ENCODE measurements at places on chromosomes 2 and 18.

DNA sequence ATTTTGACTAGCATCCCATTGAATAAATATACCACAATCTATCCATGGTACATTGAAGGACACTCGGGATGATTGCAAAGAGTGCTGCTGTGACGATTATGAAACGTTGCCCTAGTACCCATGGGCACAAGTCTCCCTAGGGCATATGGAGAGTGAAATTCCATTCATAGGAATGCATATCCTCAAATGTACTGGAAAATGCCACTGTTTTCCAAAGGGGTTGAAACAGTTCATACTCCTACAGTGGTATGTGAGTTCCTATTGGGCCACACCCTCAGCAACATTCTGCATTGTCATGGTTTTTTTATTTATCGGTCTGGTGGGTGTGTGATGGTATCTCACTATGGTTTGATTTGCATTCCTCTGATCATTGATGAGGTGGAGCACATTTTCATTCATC is 130.6 kb downstream of the TWIST2 start:
- no peak overlapping the region for H3K27ac ChIP-seq
- no peak for DNase-seq
- no peak overlapping the region for H3K4me3 ChIP-seq
- no peaks in the 10 kb centered on the region for H3K4me1 ChIP-seq
- H3K36me3 ChIP-seq = no peaks in the 10 kb centered on the region

DNA sequence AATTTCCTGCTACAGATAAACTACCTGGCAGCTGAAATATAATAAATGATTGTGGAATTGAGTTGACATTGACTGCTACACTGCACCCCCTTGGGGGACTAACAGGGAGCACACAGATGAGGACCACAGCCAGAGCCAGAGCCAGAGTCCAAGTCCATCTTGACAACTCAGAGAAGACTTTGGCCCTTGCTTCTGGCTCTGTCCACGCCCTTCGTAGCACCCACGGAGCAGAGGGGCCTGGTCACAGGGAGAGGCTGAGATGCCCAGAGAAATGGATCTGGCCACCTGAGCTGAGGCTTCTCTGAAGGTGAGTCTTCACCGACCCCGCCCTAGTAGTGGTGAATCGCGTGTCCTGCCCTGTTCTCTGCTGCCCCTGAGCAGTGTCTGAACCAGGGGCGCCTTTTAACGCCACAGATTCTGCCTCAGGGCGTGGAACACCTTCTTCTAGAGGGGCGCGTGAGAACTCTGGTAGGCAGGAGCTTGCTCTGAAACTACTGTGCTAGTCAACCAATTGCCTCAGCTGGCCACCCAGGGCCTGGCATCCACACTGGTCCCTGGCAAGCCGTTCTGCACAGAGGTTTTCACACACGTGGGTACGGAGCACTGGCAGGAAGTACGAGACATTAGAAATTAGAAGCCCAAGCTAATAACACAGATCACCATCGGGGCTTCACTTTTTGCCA is 35.7 kb upstream of the MAT2A start:
- no peak overlapping the region for H3K27ac ChIP-seq
- H3K27me3 ChIP-seq = no peaks in the 10 kb centered on the region
- H3K36me3 ChIP-seq = no peaks in the 10 kb centered on the region
- no peak overlapping the region for H3K4me3 ChIP-seq
- peak; percentile 31 for DNase-seq
- peaks cover 20% of the 10 kb centered on the region for H3K4me1 ChIP-seq

DNA sequence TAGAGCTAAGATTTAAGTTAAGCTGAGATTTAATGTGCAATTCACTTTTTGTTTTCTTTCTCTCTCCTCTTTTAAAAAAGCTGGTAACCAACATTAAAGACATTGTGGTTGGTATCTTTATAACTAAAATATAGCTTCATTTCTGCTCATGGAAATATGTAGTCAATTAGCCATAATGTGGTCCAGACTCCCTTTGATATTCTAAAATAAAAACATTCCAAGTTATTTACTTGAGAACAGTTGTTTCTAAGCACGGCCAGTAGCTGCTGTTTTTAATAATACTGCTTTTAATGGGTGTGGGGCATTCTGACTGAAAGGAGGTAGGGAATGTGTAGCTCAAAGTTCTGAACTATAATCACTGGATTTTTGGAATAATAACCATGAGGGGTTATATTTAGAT is 183.3 kb upstream of the FBXO11 start:
- H3K27me3 ChIP-seq = no peaks in the 10 kb centered on the region
- H3K4me1 ChIP-seq = no peaks in the 10 kb centered on the region
- H3K27ac ChIP-seq = no peak overlapping the region

DNA sequence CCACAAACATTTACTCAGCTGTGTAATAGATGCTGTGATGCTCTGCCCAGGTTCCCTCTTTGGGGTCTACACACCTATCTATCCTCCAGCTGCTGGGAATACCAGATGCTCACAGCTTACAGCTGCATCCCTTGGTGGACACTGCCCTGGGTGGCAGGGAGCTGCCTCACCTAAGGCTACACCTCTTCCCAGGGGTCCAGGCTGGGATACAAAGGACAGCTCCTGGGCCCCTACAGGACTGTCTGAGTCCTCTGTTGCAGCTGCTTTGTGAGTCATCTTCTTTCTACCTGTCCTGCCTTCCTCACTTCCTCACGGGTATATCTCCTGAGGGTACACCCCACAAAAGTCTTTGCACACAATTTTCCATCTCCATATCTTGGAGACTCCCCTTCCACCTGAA is 27.6 kb downstream of the THNSL2 start:
- H3K27ac ChIP-seq = no peak overlapping the region
- DNase-seq = no peak
- H3K27me3 ChIP-seq = peaks cover 6% of the 10 kb centered on the region
- H3K4me3 ChIP-seq = no peak overlapping the region
- H3K36me3 ChIP-seq = no peaks in the 10 kb centered on the region

- DNase-seq = no peak
- H3K4me1 ChIP-seq = peaks cover 13% of the 10 kb centered on the region
- no peaks in the 10 kb centered on the region for H3K27me3 ChIP-seq
- H3K27ac ChIP-seq = no peak overlapping the region
- H3K4me3 ChIP-seq = no peak overlapping the region
Observed at GRCh38 chr2:19893520-19894133, 8.2 kb downstream of the TTC32 start.

- no peaks in the 10 kb centered on the region for H3K27me3 ChIP-seq
- no peaks in the 10 kb centered on the region for H3K4me1 ChIP-seq
- H3K27ac ChIP-seq = no peak overlapping the region
- no peak overlapping the region for H3K4me3 ChIP-seq
Observed at GRCh38 chr2:212015588-212015987, 523.0 kb downstream of the ERBB4 start.

GRCh38 chr2:109375131-109375561 is 238.6 kb downstream of the SEPTIN10 start:
- H3K27ac ChIP-seq = no peak overlapping the region
- no peak for DNase-seq
- no peaks in the 10 kb centered on the region for H3K36me3 ChIP-seq
- H3K27me3 ChIP-seq = no peaks in the 10 kb centered on the region
- no peaks in the 10 kb centered on the region for H3K4me1 ChIP-seq

DNA sequence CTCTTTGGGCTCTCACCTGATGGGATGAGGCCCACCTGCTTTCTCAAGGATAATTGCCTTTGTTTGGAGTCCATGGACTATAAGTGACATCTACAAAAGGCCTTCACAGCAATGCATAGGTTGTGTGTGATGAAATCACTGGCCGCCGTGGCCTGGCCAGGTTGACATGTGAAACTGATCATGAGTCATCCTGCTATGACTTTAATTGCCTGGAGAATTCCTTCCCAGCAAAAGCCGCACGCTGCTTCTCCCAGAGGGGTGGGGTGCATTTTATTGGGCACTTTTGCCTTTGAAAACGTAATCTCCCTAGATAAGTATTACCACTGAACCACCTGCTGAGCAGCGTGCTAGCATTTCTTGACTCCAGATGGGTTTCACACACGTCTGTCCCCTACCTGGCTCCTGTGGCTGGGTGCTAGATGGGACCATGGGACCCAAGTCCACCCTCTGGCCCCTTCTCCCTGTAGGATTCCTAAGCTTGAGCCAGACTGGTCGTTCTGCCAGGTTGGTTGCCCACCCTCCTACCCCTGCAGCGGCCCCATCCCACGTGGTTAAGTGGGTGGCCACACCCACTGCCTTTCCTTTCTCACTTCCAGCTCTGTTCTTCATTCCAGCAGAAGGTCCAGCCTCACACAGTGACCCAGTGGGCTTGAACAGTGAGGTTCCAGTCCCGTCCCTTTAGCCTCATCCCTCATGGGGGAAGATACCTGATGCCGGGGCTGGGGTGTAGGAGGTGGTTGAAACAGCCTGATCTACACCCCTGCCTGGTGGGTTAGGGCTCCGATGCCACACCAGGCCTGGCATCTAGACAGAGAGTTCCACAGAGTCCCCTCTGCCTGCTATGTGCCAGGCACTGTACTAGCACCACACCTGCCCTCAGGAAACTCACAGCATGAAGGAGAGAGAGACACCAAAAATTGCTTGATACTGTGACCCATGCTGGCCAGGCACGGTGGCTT is 89.6 kb downstream of the GBX2 start:
- no peak overlapping the region for H3K4me3 ChIP-seq
- no peaks in the 10 kb centered on the region for H3K27me3 ChIP-seq
- DNase-seq = no peak
- H3K4me1 ChIP-seq = no peaks in the 10 kb centered on the region
